ENCODE measurements at places on chromosomes 3 and 15.

DNA sequence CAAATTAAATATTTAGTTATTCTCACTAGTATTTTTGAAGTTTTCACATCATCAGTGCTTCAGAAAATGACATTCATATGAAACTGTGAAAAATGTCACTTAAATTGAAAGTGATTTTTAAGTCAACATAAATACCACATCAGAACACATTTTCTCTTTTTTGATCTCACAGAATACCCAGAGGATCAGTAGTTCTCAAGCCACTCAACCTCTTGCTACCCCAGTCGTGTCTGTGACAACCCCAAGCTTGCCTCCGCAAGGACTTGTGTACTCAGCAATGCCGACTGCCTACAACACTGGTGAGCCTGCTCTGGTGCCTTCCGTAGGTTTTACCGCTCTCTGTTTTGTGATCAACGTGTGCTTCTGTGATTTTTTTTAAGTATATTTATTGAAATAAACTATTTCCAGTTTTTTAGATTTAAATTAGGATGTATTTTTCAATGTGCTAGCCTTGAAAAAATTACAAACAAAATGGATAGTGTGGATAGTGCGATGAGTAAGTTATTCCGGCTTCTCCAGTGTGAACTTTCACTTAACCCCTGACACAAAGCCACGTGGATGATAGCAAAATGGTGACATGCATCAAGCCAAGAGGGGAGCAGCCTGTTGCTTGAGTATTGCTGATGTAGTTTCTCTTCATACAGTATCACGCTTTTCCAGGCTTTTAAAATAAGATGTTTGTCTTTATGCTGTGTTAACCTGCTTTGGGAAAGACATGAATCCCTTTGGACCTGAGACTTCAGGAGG lies 26.5 kb downstream of the LYSMD4 start:
- DNase-seq: peak; percentile 65

DNA sequence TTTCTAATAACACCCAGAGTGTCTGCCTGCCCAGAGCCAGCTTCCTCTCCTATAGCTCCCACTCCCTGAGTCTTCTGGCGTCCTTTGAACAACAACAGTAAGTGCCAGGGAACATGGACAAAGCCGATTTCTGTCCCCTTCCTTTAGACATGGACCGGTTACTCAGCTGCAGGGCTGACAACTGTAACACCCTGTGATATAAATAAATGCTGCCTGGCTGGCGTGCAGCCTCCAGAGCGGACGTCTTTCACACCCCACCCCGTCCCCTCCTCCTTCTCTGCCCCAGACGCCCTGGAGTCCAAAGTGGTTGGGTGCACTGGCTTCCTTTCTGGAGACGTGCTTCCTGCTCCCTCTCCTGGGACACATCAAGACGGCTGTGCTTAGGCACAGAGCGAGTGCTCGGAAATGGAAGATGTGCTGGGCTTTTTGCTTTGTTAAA lies 281.9 kb upstream of the LRRFIP2 start:
- DNase-seq: no peak

- DNase-seq: no peak
Measured at GRCh38 chr15:84816694-84817465, at the start of gene ALPK3. Gene ALPK3, plus strand, starts transcription at chr15:84817356. Its CDS starts 97 bp downstream, at chr15:84817453.

- DNase-seq: no peak
Measured at GRCh38 chr3:182420741-182421140, 372.6 kb upstream of the ATP11B start.

DNA sequence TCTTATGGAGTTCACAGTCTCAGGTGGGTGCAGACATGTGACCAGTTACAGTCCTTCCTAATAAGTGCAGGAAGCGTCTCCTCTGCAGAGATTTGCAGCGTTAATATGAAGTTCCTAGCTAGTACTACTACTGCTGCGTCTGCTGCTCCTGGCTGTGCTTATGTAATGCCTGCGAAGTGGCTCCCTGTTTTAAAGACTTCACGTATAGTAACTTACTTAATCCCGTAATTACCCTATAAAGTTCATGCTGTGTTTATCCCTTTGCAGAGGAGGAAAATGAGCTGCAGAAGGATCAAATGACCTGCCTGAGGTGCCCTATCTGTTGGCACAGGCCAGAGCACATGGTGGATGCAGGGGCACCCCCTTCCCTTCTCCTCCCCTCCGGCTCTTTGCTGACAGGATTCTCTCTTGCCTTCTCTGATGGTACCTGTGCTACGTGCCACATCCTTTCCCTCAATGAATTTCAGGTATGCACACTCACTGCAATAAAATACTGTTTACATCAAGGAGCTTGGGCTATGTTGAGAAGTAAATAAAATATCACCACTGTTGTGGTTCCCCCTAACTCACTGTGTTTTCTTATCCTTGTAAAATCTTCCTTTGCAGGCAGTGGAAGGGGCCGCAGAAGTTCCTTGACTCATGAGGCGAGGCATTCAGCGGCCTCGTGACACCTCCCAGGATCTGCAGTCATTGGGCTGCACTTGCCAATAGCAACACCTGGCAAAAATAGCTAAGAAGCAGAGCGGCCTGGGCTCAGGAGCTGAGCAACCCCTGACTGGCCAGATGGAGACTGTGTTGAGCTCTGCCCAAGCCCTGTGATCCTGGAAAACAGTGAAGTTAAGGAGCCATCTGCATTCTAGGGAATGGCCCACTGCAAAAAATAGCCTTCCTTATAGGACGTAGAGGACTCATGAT lies 188.9 kb upstream of the ATP10A start:
- no peak for DNase-seq

DNA sequence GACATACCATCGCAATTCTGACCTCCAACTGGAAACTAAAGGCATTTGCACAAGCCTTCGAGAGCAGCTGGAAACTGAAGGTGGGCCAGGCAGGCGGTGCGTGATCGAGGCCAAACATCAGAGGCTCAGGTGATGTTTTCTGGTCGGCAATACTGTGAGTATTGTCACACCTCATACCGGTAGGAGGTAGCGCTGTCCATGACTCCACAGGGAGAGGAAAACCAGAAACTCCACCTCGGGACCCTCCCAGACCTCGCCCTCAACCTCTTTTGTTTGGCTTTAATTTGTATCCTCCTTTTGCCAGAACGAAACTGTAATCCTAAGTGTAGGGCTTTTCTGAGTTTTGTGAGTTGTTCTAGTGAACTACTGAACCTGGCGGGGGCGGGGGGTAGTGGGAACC lies 43.6 kb downstream of the LDHAL6B start:
- DNase-seq: no peak

GRCh38 chr15:77985931-77986480 lies 91.5 kb downstream of the TBC1D2B start:
- no peak for DNase-seq

- DNase-seq: no peak
Measured at GRCh38 chr3:67739851-67740250, 85.4 kb upstream of the SUCLG2 start.

DNA sequence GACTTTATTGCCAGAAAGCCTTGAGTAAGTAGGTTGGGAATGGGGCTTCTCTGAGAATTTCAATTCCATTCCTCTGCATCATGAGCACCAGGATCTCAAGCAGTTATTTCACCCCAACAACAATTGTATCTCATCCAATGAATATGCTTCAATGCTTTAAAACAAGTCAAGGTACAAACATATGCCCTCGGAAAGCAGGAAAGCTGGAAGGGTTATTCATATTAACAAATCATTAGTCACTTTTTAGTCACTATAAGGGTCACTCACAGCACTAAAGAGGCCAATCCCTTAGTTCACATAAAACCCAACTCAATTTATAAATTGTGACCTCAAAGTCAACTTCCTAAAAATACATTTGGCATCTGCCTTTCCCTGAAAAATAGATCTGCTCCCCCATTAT lies 16.2 kb downstream of the MB21D2 start:
- no peak for DNase-seq

GRCh38 chr3:129576514-129577352 lies 29.7 kb downstream of the PLXND1 start:
- DNase-seq: peak; percentile 74

DNA sequence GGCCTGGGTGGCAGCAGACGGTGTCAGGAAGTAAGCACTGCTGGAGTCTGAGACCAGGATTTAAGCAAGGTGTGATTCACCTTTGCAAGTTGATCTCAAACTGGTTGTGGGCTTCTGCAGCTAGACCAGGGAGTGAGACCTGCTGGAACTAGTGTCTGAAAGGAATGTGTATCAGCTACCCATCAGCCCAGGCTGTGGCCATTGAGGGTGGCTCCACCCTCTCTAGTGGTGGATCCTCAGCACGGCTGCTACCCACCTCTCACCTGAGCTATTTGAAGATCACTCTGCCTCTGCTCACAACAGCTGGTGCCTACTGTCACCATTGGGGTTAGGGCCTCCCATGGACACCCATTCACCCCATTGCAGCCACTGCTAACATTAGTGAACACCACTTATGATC lies 140.3 kb upstream of the DCBLD2 start:
- no peak for DNase-seq

DNA sequence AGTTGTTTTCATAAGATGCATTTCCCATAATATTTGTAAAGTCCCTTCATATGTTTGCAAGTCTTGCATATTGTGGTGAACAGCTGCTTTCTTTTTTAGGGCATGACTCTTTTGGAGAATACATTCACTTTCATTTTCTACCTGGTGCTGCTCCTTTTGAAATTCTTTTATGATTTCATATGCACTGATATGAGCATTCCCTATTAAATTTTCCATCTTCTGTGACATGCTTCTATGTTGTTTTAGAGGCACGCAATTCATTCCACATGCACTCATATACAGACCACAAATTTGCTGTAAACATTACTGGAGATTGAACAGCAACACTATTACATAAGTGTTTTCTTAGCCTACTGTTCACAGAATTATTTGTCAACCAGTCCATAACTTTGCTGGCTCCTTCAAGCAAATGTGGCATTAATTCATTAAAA lies 92.8 kb upstream of the TNFSF10 start:
- no peak for DNase-seq

DNA sequence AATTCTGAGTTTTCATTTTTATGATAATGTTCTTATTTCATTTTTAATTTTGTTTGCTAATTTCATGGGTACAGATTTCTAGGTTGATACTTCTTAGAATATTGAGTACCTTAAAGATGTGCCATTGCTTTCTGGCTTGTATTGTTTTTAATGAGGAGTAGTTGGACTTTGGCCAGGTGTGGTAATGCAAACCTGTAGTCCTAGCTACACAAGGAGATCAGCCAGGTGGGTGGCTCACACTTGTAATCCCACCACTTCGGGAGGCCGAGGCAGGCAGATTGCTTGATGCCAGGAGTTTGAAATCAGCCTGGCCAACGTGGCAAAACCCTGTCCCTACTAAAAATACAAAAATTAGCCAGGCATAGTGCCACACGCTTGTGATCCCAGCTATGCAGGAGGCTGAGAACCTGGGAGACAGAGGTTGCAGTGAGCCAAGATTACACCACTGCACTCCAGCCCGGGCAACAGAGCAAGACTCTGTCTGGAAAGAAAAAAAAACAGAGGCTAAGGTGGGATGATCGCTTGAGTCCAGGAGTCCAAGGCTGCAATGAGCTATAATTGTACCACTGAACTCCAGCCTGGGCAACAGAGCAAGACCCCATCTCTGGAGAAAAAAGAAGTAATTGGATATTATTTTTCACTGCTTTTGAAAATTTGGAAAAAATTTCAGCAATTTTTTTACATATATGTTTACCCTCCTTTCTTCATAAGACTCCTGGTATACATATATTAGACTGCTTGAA lies 198.0 kb downstream of the ALCAM start:
- no peak for DNase-seq

- DNase-seq: no peak
Measured at GRCh38 chr3:195113536-195114425, 157.2 kb downstream of the XXYLT1 start.

- DNase-seq: no peak
Measured at GRCh38 chr3:182046166-182046764, 334.5 kb downstream of the SOX2 start.

DNA sequence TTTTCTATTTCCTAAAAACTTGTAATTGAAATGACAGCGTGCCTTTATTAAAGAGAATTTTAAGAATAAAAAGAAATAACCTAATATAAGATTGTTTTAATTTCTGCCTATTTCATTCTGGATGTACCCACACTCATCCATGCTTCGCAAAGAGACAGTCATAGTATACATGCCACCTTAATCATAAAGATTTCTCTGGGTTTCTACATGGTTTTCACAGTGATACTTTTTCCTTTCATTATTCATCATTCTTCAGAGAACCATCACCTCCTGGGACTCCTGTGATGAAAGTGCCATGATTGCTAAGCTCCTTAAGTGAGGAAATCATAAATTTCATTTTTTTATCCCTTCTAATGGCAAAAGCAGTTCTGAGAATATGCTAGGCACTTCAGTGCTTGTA lies 4.3 kb upstream of the CCR8 start:
- no peak for DNase-seq

DNA sequence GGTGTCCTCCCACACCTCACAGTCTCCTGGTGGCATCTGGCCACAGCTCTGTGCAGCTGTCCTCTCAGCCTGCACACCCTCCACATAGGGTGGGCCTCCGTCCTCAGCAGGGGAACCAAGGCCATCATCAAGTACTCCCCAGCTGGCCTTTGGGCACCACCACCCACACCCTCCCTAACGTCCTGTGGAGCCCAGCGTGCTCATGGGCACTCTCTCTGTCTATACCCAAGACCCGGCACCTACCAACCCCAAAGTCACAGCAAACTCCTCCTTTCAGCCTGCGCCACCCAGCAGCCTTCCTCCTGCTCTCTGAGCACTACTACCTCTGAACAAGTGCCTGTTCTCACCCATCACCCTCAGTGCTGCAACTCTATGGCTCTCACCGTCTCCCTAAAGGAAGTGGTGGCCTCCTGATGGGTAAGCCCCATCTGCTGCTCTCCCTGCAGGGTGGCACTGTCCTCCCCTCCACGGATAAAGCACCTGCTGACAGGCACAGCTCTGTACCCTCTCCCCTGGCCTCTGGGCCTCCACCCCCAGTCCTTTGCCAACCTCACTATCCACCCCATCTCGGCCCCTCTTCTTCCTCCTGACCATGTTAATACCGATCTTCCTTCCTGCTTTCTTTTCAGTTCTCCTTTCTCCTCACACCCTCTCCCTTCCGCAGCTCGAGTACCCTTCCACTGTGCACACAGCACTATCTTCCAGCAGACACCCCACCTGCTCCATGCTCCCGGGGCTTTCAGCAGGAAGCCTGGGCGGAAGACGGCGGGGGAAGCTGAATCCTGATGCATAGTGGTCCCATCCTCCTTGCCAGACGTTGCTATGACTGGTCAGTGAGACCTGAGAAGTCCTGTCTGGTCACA lies 31.5 kb downstream of the SLC41A3 start:
- DNase-seq: no peak

DNA sequence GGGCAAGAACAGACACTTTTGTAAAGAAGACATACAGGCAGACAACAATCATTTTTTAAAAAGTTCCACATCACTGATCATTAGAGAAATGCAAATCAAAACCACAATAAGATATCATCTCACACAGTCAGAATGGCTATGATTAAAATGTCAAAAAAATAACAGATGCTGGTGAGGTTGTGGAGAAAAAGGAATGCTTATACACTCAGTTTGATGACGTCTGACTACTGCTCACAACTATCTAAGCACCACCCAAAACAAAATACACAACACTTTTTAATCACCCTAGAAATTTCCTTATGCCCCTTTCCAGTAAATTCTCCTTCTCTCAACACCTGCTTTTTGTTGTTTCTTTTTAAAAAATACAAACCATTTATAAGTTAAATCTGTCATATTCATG lies 228.8 kb downstream of the ISL2 start:
- no peak for DNase-seq

Measured in CD4-positive, alpha-beta T cell treated with Interleukin-17A for 4 hours (primary cell).